ENCODE measurements at places on chromosomes 11 and 22.

DNA sequence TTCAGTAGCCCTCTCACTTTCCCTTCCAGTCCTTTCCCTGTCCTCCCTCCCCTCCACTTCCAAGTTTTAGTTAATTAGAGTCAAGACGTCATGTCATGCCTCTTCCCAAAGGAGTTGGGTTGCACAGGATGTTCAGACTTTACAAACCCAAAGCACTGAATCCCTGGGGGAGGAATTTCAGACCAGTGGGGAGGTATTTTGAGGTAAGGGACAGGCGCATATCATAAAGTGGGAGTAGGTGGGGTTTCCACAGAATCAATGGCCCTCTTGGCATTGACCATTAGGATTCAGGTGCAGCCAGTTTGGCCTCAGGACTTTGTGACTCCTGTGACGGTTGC is 733 bp upstream of the ACP2 start:
- DNase-seq = no peak

GRCh38 chr11:7088921-7089320 is at the start of gene RBMXL2:
Gene RBMXL2, plus strand, starts transcription at chr11:7088998. Its CDS starts 123 bp downstream, at chr11:7089121.
- no peak for DNase-seq

DNA sequence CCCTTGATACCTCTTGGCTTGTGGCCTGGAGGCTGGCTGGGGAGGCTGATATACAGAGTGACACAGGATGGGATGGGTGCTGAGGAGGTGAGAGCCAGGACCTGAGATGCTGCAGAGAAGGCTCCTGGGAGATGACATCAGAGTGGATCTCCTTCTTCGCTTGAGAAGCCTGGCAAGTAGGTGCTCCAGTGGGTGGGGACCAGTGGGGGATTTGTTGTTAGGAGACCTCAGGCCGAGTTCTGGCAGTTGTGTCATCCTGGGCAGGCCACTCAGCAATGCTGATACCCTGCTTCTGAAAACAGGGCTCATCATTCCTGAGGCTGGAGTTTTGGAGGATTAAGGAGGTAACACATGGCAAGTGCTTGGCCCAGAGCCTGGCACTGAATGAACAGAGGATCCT is 1.9 kb upstream of the NDUFV1 start:
- no peak for DNase-seq

DNA sequence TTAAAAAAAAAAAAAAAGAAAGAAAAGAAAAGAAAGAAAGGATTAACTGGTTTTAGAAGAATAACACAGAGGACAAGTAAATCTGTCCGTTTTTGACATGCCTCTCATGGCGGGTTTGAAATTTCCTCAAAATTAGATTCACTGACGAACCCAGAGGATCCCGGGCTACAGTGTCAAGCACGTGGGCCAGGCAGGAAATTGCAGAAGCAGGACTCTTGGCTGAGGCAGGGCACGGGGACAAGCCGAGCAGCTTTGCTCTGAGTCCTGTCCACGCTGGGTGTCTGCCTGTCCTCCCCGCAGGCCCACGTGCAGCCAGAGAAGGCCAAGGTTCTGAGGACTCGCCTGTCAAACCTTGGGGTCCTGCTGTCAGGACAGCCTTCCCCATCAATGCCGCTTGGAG is 24.7 kb downstream of the GAL start:
- DNase-seq = no peak

DNA sequence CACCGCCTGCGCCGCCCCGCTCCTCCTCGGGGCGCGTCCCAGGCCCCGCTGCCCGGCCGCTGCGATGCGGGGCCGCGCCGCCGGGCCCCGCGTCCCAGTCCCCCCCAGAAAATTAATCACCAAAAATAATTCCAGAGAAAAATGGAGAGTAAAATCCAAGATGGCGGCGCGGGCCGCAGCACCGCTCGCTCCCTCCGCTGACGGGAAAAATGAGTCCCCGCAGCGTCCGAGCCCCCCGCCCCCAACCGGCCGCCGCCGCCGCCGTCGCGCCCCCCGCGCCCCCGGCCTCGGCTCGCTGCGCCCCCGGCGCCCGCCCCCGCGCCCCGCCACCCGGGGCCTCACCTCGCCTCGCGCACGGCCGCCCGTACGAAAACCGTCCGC is at the start of gene KMT5B:
Gene KMT5B (minus strand): TSS at position 162 of the 381 bp plus-strand sequence. CDS start 23,220 bp downstream, outside the sequence.
- peak; percentile 58 for DNase-seq

- no peak for DNase-seq
Measured at GRCh38 chr11:64181506-64182411, 4.2 kb upstream of the STIP1 start.
